Hair follicle dermal papilla cell (primary cell): ENCODE measurements at places on chromosomes 16 and 17. TPM values are rescaled to one million over a fixed set of nuclear protein-coding genes. Genes with fewer than 3 reads are reported as not detected.

The LITAFD gene
- total RNA-seq = not detected in 2 replicates

The APOBR gene
- not detected in 2 replicates for total RNA-seq

The FBXW10B gene
- total RNA-seq = 1.6 and 6.7 TPM in 2 replicates

The GP1BA gene
- not detected in 2 replicates for total RNA-seq

The RTN4RL1 gene
- 0.85 and 1.6 TPM in 2 replicates for total RNA-seq
